ENCODE measurements at places on chromosomes 7 and 10.

DNA sequence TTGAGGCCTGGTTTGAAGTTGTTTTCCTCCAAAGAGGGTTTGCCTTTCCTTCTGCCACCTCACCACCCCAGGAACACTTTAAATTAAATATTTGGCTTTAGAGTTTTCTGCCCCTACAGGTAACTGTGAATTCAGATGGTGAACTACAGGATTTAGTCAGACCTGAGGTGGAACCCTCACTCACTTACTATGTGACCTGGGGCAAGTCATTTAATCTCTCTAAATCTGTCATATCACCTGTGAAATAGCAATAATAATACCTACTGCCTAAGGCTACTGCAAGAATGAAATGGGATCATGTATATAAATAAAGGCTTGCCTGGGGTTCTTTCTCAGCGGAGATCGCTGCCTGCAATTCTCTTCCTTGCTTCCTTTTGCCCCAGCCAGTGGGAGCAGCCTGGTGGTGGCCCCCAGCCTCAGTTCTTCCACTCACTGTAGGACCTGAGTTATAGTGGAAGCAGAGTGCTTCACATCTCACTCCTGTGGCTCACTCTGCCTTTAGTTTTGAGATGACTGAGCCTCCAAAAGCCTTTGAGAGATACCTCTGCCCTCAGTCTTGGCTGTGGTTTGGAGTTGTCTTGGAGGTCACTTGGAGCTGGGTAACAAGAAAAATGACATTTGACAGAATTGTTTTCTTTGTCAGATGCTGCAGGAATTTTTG lies 6.1 kb upstream of the ANKRD2 start:
- peak; percentile 8 for DNase-seq

DNA sequence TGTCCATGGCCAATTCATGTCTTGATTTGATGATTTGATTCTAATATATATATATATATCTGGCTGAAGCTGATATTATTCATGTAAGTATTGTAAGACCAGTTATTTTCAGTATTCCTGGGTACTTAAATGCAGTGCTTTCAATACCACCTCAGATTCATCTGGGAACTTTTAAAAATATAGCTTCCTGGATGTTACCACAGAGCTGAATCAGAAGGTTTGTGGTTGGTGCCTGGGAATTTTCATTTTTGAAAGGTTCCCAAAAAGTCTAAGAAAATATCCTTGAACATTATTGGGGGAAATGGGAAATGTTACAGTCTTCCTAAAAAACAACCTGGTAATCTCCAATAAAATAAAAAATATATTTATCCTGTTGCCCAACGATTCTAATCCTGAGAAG lies 10.7 kb upstream of the PPP3CB start:
- DNase-seq = no peak

GRCh38 chr10:4121502-4122380 lies 336.7 kb upstream of the KLF6 start:
- no peak for DNase-seq

- DNase-seq = no peak
Observed at GRCh38 chr7:4399121-4399520, 283.0 kb upstream of the FOXK1 start.

- DNase-seq = no peak
Observed at GRCh38 chr10:24873281-24873683, 79.1 kb downstream of the PRTFDC1 start.

- DNase-seq = no peak
Observed at GRCh38 chr7:21364801-21365271, 63.0 kb upstream of the SP4 start.

GRCh38 chr7:121038717-121039509 lies 50.4 kb downstream of the CPED1 start:
- no peak for DNase-seq

DNA sequence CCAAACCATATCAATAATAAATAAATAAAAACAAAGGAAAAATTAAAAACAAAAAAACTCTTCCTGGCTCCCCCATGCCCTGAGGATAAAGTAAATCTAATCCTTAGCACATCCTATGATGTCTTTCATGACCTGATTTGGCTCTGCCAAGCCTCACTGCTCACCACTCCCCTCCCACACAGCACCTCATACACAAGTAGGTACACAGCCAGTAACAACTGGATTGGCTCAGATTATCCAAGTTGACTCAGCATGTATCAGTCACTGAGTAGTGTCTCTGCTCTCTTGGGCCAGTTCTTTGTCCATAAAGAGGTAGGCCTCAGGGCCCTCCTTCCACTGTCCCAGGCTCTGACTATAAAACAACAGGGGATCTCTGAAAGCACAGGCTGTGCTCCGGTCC lies 99.6 kb downstream of the STRA8 start:
- DNase-seq = no peak

DNA sequence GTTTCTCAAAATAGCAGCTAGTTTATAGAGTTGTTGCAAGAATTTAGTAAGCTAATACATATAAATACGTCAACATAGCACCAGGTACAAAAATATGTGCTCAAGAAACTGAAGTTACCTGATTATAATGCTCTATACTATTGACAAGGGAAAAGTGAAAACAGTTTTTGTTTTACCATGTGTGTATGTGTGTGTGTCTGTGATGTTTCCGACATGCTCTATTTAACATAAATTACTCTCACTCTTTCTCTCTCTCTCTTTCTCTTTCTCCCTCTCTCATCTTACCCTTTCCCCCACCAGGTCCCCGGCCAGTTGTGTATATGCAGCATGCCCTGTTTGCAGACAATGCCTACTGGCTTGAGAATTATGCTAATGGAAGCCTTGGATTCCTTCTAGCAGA lies 4.3 kb downstream of the LIPN start:
- DNase-seq = no peak

DNA sequence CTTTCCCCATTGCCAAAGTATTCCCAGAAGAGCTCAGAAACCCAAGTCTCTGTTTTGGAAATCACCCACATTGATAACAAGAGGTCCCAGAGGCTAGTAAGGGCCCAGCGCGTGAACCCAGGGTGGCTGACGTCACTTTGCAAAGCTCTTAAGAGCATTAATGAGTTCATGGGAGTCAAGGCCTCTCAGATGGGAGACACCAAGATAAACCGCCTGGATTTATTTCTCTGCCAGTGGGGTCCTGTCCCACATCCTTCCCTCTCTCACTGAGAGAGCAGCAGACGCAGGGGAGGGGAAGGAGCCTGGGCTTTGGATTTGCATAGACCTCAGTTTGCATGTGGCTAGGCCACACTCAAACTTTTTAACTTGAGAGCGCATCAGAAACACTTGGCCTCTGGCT lies 184.8 kb upstream of the PDE1C start:
- no peak for DNase-seq

DNA sequence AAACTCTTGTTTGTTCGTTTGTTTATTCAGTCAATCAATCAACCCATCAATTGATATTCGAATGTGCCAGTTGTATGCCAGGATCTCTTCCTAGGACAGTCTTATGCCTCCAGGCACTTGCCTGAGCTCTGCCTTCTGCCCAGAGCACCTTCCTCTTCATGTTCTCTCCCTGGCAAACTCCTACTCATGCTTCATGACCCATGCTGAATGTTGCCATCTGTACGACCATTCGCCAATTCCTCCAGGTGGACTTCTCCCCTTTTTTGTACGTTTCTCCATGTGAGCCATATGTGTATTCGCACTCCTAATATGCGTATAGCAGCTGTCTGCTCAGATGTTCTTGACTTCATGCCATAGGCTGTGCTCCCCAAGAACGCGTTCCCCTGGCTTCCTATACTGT lies 142.7 kb downstream of the C10orf105 start:
- DNase-seq = no peak

- DNase-seq = no peak
Observed at GRCh38 chr7:17939211-17939605, 1.1 kb downstream of the SNX13 start.

DNA sequence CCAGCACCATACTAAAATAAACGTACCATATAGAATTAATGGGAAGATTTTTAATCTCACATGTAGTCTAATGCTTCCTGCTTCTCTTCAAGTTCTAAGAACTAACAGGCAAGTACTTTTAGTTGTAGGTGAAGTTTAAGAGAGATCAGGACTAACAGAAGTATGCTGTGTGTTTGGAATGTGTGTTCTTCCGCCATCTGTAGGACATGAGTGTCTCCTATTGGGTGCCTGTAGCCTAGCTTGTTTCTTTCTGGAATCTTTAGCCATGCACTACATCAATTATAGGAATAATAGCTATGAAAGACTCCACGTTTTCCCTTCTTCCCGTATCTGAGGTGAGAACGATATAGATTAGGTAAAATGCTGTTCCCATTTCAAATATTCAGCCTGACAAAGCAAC lies 140.2 kb upstream of the AHR start:
- DNase-seq = no peak
